ENCODE measurements at places on chromosomes 5 and 9. TPM values are rescaled to one million over a fixed set of nuclear protein-coding genes. Genes with fewer than 3 reads are reported as not detected.

GRCh38 chr5:89351222-89351621, 468.2 kb upstream of the MEF2C start:
- no peak for DNase-seq

GRCh38 chr5:157689942-157690689, 18.8 kb downstream of the C5orf52 start:
- DNase-seq = no peak

DNA sequence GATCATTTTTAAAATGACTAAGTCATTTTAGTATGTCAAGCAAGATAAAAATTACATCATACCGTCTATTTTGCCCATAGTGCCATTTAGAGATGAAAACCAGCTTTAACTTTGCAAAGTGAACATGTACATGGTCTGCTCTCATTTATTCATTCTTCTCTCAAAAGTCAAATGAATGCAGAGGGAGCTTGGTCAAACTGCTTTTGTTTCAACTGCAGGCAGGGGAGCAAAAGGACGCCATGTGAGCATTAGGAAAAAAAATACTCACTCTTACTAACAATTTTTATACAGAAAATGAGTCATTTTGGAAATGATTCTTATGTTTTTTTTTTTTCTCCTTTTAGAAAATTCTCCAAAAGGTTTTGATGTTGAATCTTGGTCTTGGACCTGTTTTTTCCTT, 15.7 kb downstream of the SCGB3A1 start:
- no peak for DNase-seq

DNA sequence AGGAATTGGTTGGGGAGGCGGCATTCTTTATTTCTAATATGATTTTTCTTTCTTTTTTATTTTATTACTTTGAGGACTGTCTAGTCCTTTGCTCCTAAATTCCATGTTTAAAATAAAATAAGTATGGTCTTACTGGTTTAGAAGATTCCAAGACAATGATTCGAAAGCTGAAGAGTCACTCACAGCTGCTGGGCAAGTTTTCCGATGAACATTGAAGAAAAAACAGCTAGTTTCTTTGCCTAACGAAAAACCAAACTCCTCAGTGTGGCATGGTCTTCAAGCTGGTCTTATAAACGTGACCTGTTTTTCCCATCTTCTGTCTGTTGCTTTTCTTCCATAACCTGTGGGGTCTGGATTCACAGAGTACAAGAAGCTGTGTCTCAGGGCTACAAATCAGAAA, 25.1 kb downstream of the ZNF474 start:
- DNase-seq = no peak

ZNF782 gene
- 3.0 TPM for total RNA-seq

MRPS27 gene
- total RNA-seq = 60.4 TPM

LHX3 gene
- not detected for total RNA-seq
